ENCODE measurements at places on chromosomes 12 and 14.

- DNase-seq = no peak
Observed at GRCh38 chr14:92511453-92512238, 1.9 kb upstream of the RIN3 start.

DNA sequence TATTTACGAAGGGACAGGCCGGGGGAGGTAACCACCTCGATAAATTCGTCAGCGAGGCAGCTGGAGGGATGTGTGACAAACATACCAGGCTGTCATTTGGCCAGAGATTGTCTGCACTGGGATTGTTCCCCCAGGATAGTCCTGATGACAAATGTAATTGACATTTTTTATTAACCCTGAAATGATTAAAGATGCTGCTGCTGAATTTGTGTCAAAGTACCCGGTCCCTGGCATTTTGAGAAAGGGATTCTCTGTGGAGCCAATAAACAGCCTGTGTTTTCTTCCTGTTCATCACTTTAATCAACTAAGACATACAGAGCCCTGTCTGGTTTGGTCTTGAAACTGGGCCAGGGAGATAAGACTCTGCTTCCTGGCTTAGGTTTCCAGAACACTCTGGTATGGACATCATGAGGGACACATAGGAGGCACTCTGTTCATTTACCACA lies 117.6 kb downstream of the SLC25A47 start:
- DNase-seq = no peak

GRCh38 chr12:67669934-67670631 lies 21.5 kb downstream of the DYRK2 start:
- DNase-seq = no peak

GRCh38 chr12:128267651-128268378 lies 845 bp downstream of the TMEM132C start:
- DNase-seq = no peak

DNA sequence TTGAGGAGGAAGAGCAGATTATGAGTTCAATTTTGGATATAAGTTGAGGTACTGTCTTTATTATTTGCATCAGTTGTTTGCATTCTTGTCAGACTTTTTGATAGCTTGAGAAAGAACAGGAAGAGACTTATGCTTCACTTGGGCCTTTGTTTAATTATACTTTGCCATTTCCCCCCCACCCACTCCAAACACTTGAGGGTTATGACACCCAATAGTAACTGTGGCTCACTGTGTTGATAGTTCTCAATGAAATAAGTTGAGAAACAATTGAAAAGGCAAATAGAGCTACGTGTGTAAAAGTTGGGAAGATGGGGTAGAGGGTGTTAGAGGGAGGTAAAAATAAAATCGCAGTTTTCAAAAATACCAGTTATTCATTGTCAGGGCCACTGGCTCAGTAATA lies 17.7 kb downstream of the NAA30 start:
- DNase-seq = no peak

DNA sequence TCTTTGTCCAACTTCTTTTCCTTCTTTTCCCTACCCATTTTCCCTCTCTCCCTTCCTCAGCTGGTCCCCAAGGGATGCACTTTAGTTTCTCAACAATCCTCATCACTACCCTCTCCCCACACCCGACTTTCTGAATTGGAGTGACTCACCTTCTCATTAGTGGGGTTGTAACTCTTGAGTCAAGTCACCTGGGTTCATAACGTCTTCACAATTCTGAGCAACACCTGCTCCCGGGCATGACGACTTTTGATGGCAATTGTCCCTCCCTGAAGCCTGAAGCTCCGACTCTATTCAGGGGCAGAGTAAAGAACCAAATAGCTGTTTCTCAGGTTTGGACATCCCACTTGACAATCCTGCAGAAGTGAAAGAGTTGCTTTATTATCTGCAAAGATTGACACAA lies 82.7 kb upstream of the OTX2 start:
- DNase-seq = no peak

DNA sequence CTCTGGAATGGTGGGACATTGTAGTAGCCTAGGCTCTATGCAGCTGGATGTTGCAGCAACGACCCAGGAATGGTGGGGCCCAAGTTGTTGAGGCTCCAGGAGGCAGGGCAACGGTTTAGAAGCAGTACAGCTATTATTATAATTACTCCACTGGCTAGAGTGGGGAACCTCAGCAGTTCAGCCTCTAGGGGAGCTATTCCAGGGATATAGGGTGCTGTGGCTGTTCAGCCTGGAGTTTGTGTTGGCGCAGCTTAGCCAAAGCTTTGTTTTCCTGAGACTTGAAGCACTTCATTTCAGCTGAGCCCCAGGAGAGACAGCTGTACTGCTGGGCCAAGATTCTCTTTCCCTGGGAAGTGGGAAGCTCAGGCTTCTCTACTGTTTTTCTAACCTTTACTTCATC lies 1023.0 kb upstream of the ATXN7L3B start:
- no peak for DNase-seq

GRCh38 chr14:71372411-71372838 lies 465.2 kb downstream of the PCNX1 start:
- DNase-seq = no peak
